ENCODE measurements at places on chromosomes 6 and 20. TPM values are rescaled to one million over a fixed set of nuclear protein-coding genes. Genes with fewer than 3 reads are reported as not detected.

GRCh38 chr6:21352131-21352530 lies 241.4 kb upstream of the SOX4 start:
- DNase-seq = no peak

Gene AIF1
- 0.50 TPM for polyA plus RNA-seq

Gene NKX2-2
- not detected for polyA plus RNA-seq

Gene CFAP61
- not detected for polyA plus RNA-seq
